ENCODE measurements at places on chromosomes 2 and 18. TPM values are rescaled to one million over a fixed set of nuclear protein-coding genes. Genes with fewer than 3 reads are reported as not detected.

- no peaks in the 10 kb centered on the region for H3K27me3 ChIP-seq
- DNase-seq, result no peak
- H3K4me1 ChIP-seq, result no peaks in the 10 kb centered on the region
- no peak overlapping the region for H3K4me3 ChIP-seq
- H3K36me3 ChIP-seq, result no peaks in the 10 kb centered on the region
Measured at GRCh38 chr2:160039166-160039903, 23.1 kb downstream of the PLA2R1 start.

DNA sequence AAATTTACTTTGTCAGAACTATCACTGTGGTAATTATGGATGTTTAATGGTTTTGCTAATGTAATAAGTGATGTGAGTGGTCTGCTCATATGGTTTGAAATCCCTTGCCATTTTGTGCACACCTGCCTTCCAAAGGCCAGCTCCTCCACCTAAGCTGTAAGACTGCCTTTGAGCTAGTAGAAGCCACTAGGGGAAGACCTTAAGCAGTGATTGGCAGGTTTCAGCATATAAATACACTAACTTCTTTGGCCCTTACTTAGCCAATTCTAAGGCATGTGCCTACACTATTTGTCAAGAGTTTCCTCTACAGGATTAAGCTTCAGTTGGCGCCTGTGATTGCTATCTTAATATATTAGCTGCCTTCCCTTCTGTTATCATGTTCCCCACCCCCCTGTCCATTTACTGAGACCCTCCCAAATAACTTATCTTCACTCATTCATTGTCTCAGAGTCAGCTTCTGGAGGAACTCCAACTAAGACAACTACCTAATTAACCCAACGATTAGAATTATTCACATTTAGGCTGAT is 141.1 kb downstream of the MBD5 start:
- DNase-seq, result no peak
- H3K27me3 ChIP-seq, result no peaks in the 10 kb centered on the region
- no peaks in the 10 kb centered on the region for H3K4me1 ChIP-seq
- no peak overlapping the region for H3K27ac ChIP-seq
- no peak overlapping the region for H3K4me3 ChIP-seq
- no peaks in the 10 kb centered on the region for H3K36me3 ChIP-seq

Gene ITGA6
- 186 TPM for total RNA-seq

GRCh38 chr2:201059961-201060755 is 11.3 kb downstream of the HYCC2 start:
- H3K36me3 ChIP-seq, result no peaks in the 10 kb centered on the region
- no peaks in the 10 kb centered on the region for H3K27me3 ChIP-seq
- peaks cover 14% of the 10 kb centered on the region for H3K4me1 ChIP-seq
- H3K27ac ChIP-seq, result no peak overlapping the region
- no peak overlapping the region for H3K4me3 ChIP-seq

- H3K4me3 ChIP-seq, result no peak overlapping the region
- no peaks in the 10 kb centered on the region for H3K36me3 ChIP-seq
- DNase-seq, result no peak
- no peaks in the 10 kb centered on the region for H3K27me3 ChIP-seq
- H3K27ac ChIP-seq, result no peak overlapping the region
Measured at GRCh38 chr2:181724662-181725061, 44.3 kb upstream of the NEUROD1 start.

- no peak overlapping the region for H3K27ac ChIP-seq
- no peaks in the 10 kb centered on the region for H3K27me3 ChIP-seq
- H3K4me3 ChIP-seq, result no peak overlapping the region
- peaks cover under 1% of the 10 kb centered on the region for H3K4me1 ChIP-seq
- DNase-seq, result no peak
- H3K36me3 ChIP-seq, result no peaks in the 10 kb centered on the region
Measured at GRCh38 chr2:10457846-10458598, 9.9 kb upstream of the ODC1 start.
